Activated CD4-positive, alpha-beta T cell treated with anti-CD3 and anti-CD28 coated beads, Interleukin-2, Interleukin-6, amounts not matched to agents 100 ng/mL and 50 ng/mL, durations not matched to agents 16 hours and 8 hours (primary cell): ENCODE measurements at places on chromosomes 6 and 20.

- no peak for DNase-seq
Observed at GRCh38 chr20:6466075-6466810, 301.2 kb upstream of the BMP2 start.

GRCh38 chr6:155543166-155543847 lies 87.7 kb upstream of the NOX3 start:
- DNase-seq = no peak

GRCh38 chr6:159831373-159831679 lies 31.2 kb downstream of the PNLDC1 start:
- no peak for DNase-seq

DNA sequence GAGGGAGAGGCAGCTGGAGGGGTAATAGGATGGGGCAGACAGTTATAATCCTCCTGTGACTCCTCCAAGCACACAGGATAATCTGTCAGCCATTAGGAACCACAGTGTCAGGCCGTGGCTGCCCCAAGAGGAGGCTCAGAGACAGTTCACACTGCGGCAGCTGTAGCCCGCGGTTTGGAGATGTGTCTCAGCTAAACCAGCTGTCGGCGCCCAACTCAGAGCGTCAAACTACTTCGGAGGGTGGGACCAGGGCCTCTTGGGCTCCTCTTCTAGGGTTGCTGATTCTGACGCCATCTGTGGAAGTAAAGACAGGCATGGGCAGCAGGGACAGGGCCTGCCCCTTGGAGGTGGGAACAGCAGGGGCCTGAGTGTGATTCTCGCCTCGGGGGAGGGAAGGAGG lies 309.8 kb downstream of the CDC5L start:
- no peak for DNase-seq

- no peak for DNase-seq
Observed at GRCh38 chr20:38935285-38935684, 9.1 kb downstream of the FAM83D start.

GRCh38 chr6:16205377-16206144 lies 32.8 kb upstream of the GMPR start:
- no peak for DNase-seq

DNA sequence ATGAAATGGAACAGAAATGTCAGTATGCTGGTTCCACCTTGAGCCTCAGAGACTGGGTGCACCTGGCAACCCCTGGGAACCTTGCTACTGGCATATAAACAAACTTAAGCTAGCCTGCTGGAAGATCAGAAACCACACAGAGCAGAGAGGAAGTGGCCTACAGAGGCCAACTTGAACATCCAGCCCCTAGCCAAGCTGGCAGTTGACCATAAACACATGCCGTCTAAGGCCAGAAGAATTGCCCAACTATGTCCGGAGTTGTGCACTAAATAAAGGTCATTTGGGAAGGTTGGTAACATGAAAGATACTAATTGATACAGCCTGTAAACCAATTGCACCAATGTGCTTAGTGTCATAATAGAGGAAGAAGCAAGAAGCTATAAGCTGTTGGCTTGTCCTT lies 266.6 kb upstream of the BTBD3 start:
- no peak for DNase-seq
